Stimulated activated CD8-positive, alpha-beta memory T cell treated with anti-CD3 and anti-CD28 coated beads, Interleukin-4, amount 100 ng/mL, for 4 hours (primary cell): ENCODE measurements at places on chromosomes 11 and 22.

GRCh38 chr11:96234866-96235441, 108.0 kb downstream of the MAML2 start:
- DNase-seq = no peak

GRCh38 chr11:88555018-88555828, 217.7 kb upstream of the CTSC start:
- no peak for DNase-seq

GRCh38 chr11:48029681-48030290, 49.4 kb downstream of the PTPRJ start:
- no peak for DNase-seq

DNA sequence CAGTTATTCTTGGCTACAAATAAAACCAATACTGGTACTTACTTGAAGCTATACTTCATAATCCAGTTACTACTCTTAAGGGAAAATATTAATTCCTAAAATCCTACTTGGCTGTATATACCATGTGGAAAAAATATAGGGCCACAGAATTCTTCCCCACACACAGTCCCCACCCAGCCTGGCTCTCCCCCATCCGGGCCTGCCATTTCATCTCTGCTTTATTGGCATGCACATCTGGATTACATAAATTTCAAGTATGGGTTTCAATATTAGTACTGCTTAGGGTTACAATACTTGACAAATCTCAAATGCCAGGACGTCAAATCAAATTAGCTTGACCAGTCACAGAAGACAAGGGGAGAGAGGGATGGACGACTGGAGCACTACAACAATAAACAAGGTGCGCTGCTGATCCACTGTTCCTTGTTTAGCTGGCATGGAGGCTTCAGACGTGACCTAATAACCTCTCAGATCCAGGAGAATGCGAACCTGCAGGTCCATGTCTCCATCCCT, 81.4 kb downstream of the ABTB2 start:
- no peak for DNase-seq

DNA sequence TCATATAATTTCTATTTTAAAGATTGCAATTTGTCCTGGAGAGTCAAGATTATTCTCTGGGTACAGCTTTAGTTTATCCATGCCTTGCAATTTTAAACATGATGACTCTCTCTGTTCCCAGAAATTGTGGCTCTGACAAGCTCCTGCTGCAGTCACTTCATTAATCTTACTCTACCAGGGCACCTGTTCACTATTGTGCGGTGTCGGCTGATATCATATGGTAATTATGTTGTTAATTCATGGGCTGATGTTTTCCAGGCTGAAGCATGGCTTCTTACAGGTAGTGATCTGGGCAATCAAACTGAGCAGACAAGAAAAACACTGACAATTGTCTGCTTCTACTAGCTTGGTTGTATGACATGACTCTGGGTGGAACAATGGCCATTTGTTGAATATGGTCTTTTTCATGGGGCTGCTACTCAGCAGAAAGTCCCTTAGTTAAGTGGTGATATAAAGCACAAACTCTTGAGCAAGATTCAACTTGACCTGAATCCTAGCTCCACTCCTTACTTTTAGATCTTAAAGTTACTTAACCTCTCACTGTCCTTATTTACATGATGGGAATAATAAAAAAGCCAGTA, 230.7 kb downstream of the FAT3 start:
- DNase-seq = no peak

- no peak for DNase-seq
Measured at GRCh38 chr22:35191412-35191811, 65.9 kb upstream of the HMGXB4 start.

- DNase-seq = no peak
Measured at GRCh38 chr22:17100621-17101020, 15.8 kb downstream of the IL17RA start.

DNA sequence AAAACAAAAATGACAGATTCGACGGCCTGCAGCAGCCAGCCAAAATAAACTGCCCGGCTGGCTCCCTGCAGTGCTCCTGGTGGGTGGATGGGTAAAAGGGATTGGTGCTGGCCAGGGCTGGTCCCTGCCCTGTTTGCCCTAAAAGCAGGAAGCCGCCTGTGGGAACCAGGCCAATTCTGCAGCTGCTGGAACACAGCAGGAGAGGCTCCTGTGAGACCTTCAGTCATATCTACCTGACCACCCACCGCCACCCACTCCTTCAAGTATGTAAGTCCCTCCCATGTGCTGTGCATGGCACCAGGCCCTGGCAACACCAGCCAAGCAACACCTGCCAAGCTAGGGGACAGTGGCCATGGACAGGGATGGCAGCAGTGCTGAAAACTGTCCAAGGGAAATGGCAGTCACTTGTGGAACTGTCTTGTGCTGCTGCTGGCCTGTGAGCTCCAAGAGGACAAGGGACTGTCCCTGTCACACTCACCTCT, 48.7 kb upstream of the ARFGAP3 start:
- DNase-seq = no peak
